Fibroblast of skin of abdomen (primary cell): ENCODE measurements at places on chromosomes 4 and X.
A peak's percentile ranks its signal among the peaks of the same experiment; 100 is the strongest.

DNA sequence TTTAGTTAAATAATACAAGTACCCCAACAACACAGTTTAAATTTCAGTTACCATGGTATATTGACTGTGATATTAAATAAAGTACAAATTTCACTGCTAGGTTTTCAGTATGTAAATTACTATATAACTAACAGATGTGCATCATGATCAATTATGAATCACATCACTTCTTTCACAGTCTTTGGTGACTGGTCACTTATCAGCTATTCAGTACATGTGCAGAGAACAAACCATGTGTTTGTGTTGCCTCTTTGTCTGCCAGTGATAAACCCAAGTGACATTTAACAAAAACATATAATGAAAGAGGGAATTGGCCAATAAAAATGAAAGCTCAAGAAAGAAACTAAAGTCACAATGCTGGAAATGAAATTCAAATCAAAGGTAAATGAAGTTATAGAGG is 249.3 kb downstream of the CHIC1 start:
- peak; percentile 11 for DNase-seq

- DNase-seq, result peak; percentile 27
Observed at GRCh38 chrX:38880296-38880854, 79.1 kb downstream of the MID1IP1 start.

DNA sequence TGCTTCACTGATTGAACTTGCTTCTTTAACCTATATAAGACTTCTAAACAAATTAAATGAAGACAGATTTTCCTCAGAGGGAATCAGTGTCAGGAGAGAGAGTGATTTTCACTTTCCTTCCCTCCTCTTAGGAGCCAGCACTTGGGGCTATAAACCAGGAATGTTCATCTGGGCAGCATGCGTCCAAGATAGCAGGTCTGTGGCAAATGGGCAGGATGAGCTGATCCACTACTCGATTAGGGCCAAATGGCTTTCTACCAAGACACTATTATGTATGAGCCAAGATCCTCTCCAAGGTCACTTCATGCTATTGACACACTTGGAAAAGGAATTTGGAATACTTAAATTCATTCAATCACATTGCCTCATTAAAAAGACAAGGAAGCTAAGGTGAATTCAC is 203.9 kb upstream of the GRID2 start:
- no peak for DNase-seq

- DNase-seq, result no peak
Observed at GRCh38 chr4:15648600-15648999, 6.6 kb downstream of the FBXL5 start.

GRCh38 chrX:68249401-68249831 is 183.9 kb downstream of the OPHN1 start:
- DNase-seq, result no peak

- no peak for DNase-seq
Observed at GRCh38 chr4:5887361-5888221, 5.3 kb downstream of the CRMP1 start.

GRCh38 chr4:134708026-134708425 is 506.4 kb upstream of the PABPC4L start:
- DNase-seq, result no peak

DNA sequence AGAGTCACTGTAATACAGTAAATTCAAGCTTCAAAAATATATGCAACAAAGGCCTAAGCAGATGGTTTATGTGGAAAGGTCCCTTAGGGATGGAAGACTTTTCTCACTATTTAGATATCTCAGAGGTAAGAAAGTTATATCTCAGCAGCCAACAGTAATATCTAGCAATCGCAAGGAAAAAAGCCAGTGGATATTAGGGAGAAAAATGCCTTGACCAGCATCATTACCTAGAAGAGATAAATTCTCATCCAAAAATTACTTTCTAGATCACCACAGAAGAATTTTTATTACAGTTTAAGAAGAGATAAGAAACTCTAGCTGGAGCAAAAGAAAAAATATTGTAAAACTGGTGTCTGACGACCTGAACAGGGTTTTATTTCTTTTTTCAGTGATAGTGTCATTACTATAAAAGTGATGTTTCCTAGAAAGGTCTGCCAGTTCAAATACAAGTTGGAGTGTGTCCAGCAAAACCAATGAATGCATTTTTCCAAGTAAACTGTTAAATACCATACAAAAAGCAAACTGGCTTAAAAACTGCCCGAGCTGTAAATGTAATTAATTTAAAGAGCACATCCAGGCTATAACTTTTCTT is 100.0 kb downstream of the ATP11C start:
- DNase-seq, result no peak

DNA sequence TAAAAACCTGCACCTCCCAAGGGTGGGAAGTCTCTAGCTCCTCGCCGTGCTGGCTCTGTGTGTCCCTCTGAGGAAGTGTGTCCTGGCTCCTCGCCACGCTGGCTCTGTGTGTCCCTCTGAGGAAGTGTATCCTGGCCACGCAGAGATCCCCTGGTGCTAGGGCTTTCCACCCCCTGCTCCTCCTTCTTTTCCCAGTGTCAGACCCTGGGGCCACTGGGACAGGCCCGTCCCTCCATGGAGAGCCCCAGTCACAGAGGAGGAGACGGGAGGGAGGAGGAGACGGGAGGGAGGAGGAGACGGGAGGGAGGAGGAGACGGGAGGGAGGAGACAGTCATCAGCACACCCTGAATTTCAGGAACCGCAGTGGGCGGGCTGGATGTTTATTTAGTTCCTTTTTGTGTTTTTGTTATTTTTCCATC is 53.8 kb upstream of the HGFAC start:
- peak; percentile 19 for DNase-seq

GRCh38 chr4:125283707-125284279 is 31.0 kb upstream of the FAT4 start:
- peak; percentile 26 for DNase-seq

DNA sequence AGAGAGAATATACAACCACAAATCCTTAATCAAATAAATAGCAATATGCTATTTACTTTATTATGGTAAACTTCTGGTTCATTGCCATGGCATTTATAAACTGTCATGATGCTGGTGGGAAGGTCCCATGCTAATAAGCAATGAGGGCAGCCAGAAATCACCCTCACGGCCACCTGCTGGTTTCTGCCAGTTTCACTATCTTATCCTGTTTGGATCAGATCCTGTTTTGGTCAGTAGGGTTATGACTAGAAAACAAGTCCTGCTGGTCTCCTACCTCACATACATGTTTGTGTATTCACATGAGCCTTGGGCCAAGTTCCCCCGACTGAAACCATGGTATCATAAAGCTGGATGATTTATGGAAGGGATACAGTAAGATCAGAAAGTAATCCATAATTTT is 28.1 kb downstream of the XAGE5 start:
- DNase-seq, result no peak

GRCh38 chrX:8927066-8927635 is 106.8 kb downstream of the FAM9B start:
- DNase-seq, result no peak

GRCh38 chrX:7214251-7214650 is 66.3 kb upstream of the PUDP start:
- DNase-seq, result no peak

DNA sequence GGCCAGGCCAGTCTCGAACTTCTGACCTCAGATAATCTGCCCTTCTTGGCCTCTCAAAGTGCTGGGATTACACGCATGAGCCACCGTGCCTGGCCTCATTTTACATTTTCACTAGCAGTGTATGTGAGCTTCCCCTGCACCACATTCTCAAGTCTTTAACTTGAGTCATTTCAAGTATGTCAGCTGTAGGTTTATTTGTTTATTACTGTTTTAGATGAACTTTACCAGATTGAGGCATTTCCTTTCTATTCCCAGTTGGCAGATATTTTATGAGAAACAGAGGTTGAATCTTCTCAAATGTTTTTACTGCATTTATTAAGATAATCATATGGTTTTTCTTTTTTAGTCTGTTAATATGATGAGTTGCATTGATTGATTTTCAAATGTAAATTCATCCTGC is 114.6 kb upstream of the SH3RF1 start:
- peak; percentile 64 for DNase-seq

- no peak for DNase-seq
Observed at GRCh38 chrX:125742811-125743210, 423.1 kb downstream of the TEX13C start.

- no peak for DNase-seq
Observed at GRCh38 chr4:82591592-82591991, 29.8 kb upstream of the TMEM150C start.

- no peak for DNase-seq
Observed at GRCh38 chrX:51148848-51149247, 183.8 kb upstream of the NUDT10 start.

DNA sequence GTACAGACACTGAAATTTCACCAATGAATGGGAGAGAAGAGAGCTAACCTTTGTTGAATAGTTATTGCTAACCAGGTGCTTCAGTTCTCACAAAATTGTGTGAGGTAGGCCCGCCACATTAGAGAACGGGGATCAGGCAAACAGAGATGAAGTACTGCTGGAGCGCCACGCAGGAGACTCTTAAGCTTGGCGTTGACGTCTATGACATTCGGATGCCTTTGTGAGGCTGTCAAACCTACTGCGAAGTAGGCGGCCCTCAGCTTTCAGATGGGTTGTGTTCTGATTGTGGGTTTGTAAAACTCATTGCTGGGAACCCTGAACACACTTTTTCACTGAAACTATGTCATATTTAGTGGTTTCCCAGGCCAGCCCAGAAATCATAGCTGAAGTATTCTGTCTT is 173.6 kb downstream of the CBR4 start:
- no peak for DNase-seq

- no peak for DNase-seq
Observed at GRCh38 chr4:73080789-73081188, 11.3 kb upstream of the COX18 start.

DNA sequence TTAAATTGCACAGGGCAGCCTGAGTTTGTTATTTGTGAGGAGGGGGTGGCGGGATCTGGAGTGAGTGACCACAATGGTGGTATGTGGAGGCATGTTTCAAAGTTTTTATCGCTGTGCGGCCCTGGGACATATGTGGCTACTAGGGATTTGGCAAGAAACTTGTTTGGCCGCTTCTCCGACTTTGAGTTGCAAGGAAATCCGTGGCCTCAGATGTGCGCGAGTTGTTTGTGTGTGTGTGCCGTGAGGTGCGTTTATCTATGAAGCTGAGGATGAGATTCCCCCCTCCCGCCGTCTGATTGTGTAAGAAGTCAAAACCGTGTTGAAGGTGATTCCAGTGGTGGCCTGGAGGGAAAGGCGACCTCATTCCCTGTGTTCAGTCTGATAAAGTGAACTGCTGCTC is 1.4 kb downstream of the JADE3 start:
- DNase-seq, result no peak

DNA sequence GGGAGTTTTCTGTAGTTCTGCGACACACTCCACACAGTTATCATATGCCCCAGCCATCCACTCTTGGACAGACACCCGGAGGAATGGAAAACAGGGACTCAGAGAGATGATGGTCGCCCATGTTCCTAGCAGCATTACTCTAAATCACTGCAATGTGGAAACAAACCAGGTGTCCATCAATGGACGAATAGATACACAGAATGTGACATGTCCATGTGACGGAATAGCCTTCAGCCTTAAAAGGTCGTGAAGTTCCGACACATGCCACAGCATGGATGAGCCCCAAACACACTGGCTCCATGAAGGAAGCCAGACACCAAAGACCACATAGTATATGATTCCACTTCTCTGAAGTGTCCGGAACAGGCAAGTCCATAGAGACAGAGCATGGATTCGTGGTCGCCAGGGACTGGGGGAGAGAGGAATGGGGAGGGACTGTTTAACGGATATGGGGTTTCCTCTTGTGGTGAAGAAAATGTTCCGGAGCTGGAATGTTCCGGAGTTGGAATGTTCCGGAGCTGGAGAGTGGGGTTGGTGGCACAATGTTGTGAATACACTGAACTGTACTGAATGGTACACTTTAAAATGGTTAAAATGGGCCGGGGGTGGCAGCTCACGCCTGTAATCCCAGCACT is 28.7 kb upstream of the AFAP1 start:
- no peak for DNase-seq

DNA sequence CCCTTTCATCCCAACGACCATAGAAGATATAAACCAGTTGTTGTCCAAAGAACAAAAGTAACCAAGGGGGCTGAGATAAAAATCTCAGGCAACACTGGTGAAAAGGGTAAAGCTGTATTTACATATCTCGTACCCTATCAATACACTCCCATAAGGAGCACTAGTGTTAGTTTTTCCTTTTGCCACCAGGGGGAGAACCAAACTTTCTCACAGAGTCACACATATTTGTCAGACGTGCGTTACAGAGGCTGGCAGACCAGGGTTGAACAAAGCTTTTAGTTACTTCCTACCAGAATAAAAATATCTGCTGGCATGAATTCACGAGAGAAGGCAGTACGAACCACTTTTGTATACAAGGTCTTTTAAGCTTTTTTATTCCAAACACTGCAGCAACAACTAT is 88.3 kb downstream of the AMELX start:
- peak; percentile 51 for DNase-seq

DNA sequence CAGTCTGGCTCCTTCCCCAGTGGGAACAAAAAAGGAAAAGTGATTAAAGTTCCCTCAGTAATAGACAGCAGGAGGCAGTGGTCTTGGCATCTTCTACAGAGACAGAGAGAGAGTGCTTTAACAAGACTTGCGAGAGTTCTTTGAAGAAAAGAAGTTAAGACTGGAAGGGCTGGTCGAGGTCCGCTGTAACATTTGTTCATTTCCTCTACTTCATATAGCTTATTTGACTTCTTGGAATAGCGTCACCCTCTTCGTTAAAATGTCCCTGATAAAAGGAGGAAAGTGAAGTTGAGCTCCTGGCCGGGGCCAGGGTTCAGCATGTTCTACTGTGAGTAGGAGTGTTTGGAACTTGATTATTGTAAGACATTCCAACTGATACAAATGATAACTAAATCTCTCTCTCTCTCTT is 179.8 kb downstream of the SLIT2 start:
- DNase-seq, result no peak

DNA sequence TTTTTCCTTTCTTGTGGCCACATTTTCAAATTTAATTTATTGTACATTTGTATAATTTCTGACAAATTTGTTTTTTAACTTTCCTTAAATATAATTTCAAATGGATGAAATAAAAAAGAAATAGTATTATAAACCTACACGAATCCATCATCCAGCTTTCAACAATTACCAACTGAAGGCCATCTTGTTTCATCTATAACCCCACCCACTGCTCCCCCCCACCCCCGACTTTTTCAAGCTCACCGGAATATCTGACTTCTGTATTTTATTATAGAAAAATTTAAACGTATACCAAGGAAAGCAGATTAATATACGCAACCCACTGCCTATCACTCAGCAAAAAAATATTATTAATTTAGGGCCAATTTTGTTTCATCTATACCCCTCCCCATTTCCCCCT is 1.1 kb downstream of the MORF4L2 start:
- no peak for DNase-seq

DNA sequence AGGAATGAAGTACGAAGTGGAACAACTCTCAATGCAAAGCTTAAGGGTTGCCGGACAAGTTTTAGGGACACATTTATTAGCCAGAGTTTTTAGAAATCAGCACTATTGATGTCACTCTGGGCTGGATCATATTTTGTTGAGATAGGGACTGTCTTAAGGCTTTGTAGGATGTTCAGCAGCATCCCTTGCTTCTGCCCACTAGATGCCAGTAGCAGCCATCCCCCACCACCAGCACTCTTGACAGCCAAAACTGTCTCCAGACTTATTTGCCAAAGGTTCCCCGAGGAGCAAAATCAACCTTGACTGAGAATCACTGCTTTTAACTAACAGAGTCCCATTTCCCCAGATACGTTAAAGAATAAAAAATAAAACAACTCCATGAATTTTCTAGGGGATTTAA is 1497.3 kb downstream of the STIM2 start:
- DNase-seq, result peak; percentile 34
